ENCODE measurements at places on chromosomes 7 and 10.

DNA sequence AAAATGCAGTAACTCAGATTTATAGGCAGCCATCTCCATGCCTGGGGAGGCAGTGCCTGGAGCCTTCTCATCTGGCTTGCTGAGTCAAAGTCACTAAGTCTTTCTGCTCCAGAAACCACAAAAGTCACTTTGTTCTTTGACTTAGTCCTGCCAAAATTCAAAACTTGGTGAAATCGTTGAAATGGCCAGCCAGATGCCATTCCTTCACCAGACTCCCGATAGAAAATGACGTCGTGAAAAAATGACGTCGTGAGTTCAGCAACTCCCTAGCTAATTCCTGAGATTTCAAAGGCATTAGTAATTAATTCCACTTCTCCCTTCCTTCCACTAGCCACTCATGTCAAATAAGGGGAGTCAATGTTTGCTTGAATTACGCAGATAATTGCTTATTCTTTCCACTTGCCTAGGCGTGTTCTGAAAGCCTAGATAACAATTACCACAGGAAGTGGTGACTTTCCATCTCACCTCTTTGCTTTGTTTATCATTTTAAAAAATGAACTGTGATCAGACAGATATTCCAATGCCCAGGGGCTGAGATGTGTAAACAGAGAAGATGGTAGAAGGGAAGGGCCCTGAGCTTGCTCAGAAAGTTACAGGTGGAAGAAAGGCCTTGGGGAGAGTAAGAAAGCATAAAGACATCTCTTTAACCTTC, 48.5 kb upstream of the OSBPL3 start:
- peak; percentile 67 for DNase-seq

DNA sequence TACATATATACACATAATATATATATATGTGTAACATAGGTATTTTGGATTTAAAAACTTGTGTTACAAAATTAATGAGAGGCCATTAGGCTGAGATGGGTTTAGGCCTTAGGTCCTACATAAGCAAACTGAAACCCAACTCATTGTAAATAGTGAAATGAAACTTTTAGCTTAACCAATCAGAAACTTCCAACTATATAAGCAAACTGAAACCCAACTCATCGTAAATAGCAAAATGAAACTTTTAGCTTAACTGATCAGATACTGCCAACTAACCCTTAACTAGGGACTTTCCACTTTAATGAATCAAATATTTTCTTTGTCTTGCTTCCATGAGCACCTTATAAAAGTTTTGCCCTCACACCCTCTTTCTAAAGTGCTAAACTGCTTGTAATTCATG, 17.3 kb upstream of the SAMD9L start:
- no peak for DNase-seq

GRCh38 chr10:1520909-1521565, 216.3 kb downstream of the ADARB2 start:
- DNase-seq: no peak

DNA sequence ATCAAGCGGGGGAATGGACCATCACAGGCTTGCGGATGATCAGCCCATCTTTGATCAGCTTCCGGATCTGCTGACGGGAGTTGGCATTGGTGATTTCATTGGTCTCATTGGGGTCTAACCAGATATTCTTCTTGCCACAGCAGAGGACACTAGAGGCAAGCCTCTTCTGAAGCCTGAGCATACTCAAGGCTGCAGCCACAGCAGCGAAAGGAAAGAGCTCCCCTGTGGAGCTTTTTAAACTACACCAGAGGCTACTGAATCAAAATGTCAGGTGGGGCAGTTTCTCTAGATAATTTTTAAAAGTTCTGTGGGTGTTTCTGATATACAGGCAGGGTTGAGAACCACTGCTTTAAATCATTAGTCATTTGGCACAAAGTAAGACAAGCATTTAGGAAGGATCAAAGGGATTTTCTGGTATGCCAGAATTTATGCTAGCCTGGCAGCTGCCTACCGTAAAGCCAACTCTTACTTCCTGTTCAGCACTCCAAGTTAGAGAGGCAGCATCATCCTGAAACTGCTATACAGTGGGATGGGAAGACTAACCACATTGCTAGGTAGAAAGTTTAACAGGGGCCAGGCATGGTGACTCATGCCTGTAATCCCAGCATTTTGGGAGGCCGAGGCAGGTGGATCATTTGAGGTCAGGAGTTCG, 7.0 kb downstream of the NAPEPLD start:
- DNase-seq: peak; percentile 39

GRCh38 chr10:123501148-123501547, 165.0 kb upstream of the GPR26 start:
- no peak for DNase-seq

DNA sequence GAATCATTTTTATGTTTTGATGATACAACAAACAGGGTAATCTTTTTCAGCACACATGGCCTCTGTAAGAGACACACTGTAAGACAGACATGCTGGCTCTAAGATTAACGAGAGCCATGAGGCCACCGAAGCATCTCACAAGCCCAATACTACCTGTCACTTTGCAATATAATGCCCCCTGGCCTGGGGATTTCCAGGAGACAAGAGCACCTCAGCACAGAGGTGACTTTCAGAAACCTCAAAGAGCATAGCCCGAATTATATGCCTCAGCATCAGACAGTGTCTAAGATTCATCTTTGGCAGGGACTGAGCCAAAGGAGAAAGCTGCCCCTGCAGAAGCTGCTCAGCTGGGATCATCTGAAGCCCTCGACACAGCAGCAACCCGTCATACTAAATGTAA, 44.2 kb upstream of the TMEM213 start:
- no peak for DNase-seq

DNA sequence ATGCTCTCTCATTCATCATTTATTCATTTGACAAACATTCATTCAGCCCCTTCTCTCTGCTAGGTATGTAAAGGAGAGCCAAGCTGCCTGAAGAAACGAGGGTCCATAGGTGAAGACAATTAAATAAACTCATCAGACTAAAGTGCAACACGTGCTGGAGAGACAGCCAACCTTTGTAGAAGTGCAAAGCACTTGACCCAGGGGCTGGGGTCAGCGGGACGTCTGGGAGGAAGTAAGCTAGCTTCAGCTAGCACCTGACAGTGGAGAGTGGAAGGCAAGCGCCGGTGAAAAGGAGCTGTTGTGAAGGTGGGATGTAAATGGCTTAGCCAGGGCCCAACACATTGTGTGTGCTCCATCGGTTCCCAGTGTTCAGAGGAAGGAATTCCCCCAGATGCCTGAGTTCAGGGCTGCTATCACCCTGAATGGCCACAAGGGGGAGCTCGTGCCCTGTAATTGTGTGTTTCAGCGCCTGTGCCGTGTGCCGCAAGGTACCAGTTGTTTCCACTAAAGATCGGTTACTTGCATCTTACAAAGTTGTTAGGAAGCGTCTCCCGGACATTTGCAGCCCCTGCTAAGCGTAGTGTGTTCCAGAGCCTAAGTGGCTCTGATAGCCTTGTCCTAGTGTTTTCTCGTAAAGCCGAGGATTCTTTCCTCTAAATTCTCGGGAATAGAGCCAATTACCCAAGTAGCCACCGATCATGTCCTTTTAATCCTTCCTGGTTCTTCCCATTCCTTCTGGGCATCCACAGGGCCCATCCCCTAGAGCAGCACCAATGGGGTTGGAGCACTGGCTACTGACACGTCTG, 30.6 kb downstream of the TLX1 start:
- DNase-seq: peak; percentile 89

DNA sequence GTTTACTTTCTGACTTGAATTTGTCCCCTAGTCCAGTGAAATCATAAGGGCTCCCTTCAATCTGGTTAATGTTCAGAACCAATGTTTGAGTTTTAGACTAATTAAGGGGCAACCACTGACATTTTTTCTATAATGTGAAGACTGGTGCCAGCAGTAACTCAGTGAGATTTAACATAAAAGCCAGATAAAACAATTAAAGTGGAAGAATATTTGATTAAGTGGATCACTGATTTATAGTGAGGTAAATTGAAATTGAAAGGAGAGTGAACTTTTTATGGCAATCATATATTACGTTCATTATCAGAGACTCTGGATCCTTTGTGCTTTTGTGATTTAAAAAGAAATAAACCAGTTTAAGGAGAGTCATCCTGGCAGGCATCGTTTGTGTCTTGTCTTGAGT, 246.8 kb downstream of the GATA3 start:
- DNase-seq: no peak

DNA sequence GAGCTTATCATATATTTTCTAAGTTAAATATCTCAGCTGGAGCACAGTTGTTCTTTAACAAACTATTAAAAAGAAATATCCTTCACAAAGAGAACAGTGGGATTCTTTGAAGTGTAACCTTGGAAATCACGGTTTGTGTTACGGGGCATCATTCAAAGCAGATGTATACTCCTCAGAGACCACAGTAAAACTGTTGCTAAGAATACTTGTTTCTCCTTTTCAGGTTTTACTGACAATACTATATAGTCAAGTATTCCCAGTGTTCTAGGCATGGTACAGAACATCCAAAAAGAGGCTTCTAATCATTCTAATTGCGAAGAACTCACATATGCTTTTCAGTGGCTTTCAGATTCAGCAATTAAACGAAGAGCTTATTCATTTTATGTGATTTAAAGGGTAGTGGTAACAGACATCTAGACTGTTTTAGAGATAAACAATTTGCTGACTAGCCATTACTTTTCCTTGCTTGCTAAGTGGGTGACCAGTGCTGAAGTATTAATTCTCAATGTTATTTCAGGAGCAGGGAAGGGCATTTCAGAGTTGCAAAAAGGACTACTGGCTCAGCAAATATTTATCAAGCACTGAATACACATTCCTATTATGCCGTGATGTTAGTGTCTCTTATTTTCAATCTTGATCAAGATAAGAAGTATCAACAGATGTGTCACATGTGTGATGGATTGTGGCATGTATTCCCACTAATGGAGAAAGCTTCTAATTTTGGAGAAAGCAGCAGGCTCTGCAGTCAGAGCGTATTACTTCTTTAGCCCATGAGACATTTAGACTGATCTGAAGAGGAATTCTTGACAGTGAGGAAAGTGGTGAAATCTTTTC, 236.8 kb downstream of the RNLS start:
- no peak for DNase-seq

- no peak for DNase-seq
Observed at GRCh38 chr7:94656925-94657731, 1.2 kb upstream of the SGCE start.

DNA sequence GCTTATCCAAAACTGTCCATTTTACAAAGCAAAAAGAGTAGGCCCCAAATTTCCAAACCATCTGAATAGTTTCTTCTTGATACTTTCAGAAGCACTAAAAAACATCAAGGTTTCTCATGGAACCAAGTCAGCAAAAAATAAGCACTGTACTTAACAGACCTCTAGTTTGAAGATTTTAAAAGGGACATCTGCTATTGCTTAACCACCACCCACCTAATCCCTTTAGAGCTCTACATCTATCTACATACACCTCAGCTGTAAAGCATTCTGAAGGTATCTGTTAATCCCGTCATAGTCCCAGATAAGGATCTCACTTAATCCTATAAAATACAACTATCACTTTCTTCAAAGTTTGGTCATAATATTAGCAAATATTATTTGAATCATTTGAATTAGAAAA, 72.3 kb downstream of the HIBADH start:
- DNase-seq: no peak

GRCh38 chr10:31358688-31359330, 39.8 kb downstream of the ZEB1 start:
- DNase-seq: no peak

DNA sequence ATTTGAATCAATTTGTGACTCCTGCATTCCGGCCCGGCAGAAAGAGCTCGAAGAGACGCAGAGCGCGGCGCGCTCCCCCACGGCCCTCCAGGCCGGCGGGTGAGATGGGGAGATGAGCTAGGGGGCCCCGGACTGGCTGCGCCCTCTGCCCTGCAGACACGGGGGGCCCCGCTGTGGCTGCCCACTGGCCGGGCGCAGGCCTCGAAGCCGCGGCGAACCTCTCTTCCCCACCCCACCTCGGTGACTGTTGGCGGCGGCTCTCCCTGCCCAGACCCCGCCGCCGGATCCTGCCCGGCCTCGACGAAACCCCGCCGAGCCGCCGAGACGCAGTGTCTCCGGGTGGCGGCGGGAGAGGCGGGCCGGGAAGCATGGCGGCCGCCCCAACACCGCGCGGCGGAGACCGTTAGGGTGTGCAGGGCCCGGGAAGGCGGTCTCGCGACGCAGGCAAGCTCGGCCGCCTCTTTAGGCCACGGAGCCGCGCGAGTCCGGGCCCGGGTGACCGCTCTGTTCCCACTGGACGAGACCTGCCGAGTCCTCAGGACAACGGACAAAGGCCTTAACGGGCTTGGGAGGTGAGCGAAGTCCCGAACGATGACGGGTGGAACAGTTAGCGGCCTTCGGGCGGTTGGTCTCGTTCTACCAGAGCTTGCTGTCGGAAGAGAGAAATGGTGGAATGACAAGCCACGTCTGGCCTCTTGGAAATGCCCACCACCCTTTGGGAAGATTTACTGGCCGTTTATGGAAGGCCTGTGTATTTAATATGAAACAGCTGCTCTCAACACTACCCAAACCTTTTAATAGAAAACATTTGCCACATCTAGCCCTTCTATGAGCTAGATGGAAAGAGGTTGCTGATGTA, 24.3 kb downstream of the NUP42 start:
- DNase-seq: no peak

DNA sequence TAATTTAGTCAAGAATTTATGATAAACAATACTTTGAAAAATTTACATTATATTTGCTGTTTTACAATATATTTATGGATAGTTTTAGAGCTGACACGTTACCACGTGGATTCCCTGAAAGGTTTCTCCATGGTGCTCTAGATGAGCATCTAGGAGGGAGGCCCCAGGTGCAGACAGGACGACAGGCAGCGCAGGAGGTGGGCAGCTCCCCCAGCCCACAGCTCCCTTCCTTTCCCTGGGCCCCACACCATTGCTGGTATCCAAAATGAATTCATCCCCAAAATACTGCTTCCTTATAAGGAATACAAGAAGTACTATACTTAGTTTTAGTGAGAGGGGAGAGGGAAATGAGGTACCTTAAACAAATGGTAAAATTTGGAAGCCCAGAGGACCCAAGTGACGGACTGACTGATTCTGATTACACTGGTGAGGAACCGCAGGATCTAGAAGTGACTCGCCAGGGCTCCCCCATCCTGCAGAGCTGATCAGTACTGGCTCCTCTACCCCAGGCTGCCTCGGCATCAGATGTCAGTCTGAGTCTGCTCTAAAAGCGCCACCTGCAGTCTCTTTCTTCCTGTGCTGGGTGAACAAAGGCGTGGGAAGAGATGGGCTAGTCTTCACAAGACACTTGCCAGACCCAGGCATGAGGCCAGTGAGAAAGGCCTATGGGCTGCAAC, 89.2 kb downstream of the DLG5 start:
- DNase-seq: no peak
